Karpas-422 (cell line): ENCODE measurements at places on chromosomes 11 and 22.
A peak's percentile ranks its signal among the peaks of the same experiment; 100 is the strongest.

- DNase-seq: no peak
Observed at GRCh38 chr22:47397673-47398072, 635.2 kb downstream of the TBC1D22A start.

- DNase-seq: no peak
Observed at GRCh38 chr11:45897556-45897955, 9.5 kb downstream of the FREY1 start.

GRCh38 chr22:35605851-35606481 is 11.2 kb downstream of the MB start:
- DNase-seq: no peak

GRCh38 chr22:32271389-32271788 is 16.2 kb upstream of the SLC5A4 start:
- DNase-seq: no peak

GRCh38 chr22:38935023-38935422 is 22.4 kb upstream of the APOBEC3A start:
- no peak for DNase-seq

DNA sequence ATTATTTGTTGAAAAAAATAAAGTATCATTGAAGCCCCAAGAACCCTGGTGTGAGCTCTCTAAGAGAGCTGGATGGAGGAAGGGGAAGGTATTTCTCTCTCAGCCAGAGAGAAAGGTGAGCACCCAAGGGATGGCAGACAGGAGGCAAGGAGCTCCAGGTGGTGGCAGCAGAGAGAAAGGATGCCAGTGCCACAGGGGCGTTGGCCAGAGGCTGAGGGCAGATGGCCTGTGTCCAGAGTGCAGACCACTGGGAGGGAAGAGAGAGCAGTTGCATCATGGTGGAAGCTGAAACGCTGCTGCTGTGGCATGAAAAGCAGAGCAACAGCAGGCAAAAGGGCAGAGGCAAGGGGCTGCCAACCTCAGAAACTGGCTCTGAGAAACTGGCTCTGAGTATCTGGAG is 8.5 kb downstream of the SPON1 start:
- DNase-seq: peak; percentile 49

DNA sequence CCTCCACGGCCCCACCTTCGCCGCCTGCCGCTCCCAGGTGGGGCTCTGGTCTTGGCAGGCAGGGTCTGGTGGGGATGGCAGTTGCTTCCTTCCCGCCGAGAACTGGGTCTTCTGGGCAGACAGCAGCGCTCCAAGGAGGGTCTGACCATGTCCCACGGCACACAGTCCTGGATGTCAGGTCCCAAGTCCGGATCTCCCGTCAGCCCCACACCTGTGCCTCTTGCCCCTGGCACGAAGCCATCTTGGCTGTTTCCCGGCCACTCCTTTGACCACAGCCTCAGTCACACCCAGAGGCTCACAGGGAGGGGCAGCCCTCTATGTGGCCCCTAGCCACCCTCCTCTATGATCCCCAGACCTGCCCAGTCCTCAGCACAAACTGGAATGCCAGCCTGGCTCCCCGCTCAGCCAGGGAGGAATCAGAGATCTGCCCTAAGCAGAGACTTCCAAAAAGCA is 14.3 kb downstream of the MUC5B start:
- no peak for DNase-seq

DNA sequence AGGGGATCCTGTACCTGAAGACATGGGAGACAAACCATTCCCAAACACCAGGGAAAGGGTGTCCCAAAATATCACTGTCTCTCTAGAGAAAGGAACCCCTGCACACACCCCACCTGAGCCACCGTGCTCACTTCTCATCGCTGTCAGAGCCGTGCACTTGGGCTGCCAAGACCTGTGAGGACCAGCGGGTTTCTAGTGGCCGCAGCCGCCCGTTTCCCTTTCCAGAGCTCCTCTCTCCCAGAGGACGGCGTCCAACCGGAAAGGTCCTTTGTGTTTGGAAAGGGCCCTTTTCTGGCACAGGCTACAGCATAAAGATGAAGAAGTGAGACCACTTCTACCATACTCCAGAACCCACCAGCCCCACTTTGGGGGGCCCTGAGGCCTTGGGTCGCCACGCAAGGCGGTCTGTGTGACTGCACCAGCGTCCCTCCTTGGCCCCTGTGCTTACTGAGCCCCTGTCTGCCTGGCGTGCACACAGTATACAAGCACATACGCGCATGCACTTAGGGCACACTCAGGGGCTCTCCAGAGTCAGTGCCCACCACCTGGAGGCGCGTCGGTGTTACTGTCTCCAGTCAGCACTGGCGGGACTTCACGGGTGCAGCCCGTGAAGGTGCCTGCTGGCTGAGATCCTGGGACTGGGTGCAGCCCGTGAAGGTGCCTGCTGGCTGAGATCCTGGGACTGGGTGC is 381.8 kb downstream of the TBC1D22A start:
- no peak for DNase-seq
